ENCODE measurements at places on chromosomes 1 and 21. TPM values are rescaled to one million over a fixed set of nuclear protein-coding genes. Genes with fewer than 3 reads are reported as not detected.

- no peak overlapping the region for H3K4me3 ChIP-seq
- no peak overlapping the region for H3K27ac ChIP-seq
- peaks cover 26% of the 10 kb centered on the region for H3K27me3 ChIP-seq
- peaks cover 14% of the 10 kb centered on the region for H3K4me1 ChIP-seq
Measured at GRCh38 chr21:41071258-41072171, 96.4 kb upstream of the BACE2 start.

GRCh38 chr1:32204943-32205361 lies 519 bp upstream of the IQCC start:
- H3K27me3 ChIP-seq = no peaks in the 10 kb centered on the region
- no peak for DNase-seq
- H3K4me1 ChIP-seq = peaks cover 80% of the 10 kb centered on the region
- H3K27ac ChIP-seq = peak overlapping the region; percentile 24
- peaks cover 31% of the 10 kb centered on the region for H3K36me3 ChIP-seq

Gene KCNQ4
- total RNA-seq = 0.27 TPM

DNA sequence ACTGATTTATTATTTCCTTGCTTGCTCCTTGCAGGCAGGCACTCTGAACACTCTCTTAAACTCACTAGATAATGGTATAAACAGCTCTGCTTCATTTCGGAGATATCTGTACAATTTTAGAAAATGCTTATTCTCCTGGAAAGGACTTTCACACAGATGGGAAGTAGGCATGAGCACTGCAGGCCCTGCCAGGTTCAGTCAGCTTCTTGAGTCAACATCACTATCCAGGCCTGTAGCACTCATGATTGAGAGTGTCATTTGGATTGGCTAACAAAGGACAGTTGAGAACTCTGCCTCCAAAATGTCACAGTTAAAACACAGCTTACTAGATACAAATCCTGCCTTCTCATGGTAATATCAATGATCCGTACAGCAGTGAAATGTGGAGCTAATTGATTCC lies 181.9 kb downstream of the CYYR1 start:
- H3K27ac ChIP-seq = no peak overlapping the region
- no peaks in the 10 kb centered on the region for H3K36me3 ChIP-seq
- no peaks in the 10 kb centered on the region for H3K27me3 ChIP-seq
- no peak for DNase-seq
- no peaks in the 10 kb centered on the region for H3K4me1 ChIP-seq
- no peak overlapping the region for H3K4me3 ChIP-seq

Gene KLF18
- not detected for total RNA-seq

DNA sequence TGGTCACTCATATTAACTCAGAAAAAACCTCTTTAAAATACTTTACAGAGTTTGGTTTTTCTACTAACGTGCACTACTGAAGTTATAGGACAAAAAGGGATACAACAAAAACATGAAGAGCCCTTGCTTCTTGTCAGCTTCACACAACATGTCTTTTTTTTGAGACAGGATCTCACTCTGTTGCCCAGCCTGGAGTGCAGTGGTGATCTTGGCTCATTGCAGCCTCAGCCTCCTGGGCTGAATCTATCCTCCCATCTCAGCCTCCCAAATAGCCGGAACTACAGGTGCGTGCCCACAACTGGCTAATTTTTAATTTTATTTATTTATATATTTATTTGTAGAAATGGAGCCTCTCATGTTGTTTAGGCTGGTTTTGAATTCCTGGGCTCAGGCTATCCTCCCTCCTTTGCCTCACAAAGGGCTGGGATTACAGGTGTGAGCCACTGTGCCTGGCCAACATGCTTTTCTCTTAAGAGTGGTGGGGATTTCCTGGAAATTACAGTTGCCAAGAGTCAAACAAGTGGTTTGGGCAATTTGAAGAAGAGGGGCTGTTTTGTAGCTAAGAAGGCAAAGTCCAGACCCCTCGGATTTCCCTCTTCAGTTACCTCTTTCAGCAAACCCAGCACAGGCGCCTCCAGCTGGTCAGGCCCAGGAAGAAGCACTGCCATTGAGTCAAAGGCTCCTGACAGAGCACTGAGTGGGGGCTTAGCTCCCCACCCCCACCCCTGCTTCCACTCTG lies 6.4 kb upstream of the SMPDL3B start:
- no peak overlapping the region for H3K27ac ChIP-seq
- H3K4me1 ChIP-seq = peaks cover 10% of the 10 kb centered on the region
- peaks cover 4% of the 10 kb centered on the region for H3K27me3 ChIP-seq
- no peak for DNase-seq
- no peaks in the 10 kb centered on the region for H3K36me3 ChIP-seq

- H3K4me1 ChIP-seq = no peaks in the 10 kb centered on the region
- H3K4me3 ChIP-seq = no peak overlapping the region
- peaks cover 21% of the 10 kb centered on the region for H3K27me3 ChIP-seq
- no peaks in the 10 kb centered on the region for H3K36me3 ChIP-seq
Measured at GRCh38 chr21:38487901-38488639, 10.2 kb downstream of the ERG start.

Gene ERVH48-1
- total RNA-seq = not detected

GRCh38 chr21:31886915-31887314 lies 14.1 kb downstream of the HUNK start:
- no peak for DNase-seq
- no peak overlapping the region for H3K27ac ChIP-seq
- no peaks in the 10 kb centered on the region for H3K36me3 ChIP-seq
- no peaks in the 10 kb centered on the region for H3K4me1 ChIP-seq
- H3K4me3 ChIP-seq = no peak overlapping the region

Gene GREM2
- not detected for total RNA-seq

Gene PLCH2
- total RNA-seq = 6.1 TPM

- H3K4me3 ChIP-seq = no peak overlapping the region
- DNase-seq = no peak
- H3K27ac ChIP-seq = no peak overlapping the region
- H3K36me3 ChIP-seq = no peaks in the 10 kb centered on the region
- H3K4me1 ChIP-seq = no peaks in the 10 kb centered on the region
Measured at GRCh38 chr1:39144924-39145323, 59.6 kb upstream of the MACF1 start.

DNA sequence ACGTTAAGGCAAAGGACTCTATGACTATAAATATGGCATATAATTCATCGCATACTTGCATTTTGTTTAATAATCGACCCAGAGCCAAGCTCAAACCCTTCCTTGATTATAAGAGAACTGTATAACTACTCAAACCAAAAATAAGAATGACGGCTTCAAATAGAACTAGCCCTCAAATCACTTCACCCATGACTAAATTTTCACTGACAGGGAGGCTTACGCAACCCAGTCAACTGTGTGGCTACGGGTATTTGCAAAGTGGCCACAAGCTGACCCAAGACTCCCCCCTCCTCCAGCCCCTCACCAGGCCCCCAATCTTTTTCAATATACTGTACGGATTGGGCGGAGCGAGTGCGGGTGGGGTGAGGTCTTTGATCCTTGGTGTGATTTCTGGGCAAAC lies 268.3 kb downstream of the ASTN1 start:
- H3K4me1 ChIP-seq = peaks cover 6% of the 10 kb centered on the region
- H3K36me3 ChIP-seq = no peaks in the 10 kb centered on the region

Gene BLACAT1
- total RNA-seq = not detected

DNA sequence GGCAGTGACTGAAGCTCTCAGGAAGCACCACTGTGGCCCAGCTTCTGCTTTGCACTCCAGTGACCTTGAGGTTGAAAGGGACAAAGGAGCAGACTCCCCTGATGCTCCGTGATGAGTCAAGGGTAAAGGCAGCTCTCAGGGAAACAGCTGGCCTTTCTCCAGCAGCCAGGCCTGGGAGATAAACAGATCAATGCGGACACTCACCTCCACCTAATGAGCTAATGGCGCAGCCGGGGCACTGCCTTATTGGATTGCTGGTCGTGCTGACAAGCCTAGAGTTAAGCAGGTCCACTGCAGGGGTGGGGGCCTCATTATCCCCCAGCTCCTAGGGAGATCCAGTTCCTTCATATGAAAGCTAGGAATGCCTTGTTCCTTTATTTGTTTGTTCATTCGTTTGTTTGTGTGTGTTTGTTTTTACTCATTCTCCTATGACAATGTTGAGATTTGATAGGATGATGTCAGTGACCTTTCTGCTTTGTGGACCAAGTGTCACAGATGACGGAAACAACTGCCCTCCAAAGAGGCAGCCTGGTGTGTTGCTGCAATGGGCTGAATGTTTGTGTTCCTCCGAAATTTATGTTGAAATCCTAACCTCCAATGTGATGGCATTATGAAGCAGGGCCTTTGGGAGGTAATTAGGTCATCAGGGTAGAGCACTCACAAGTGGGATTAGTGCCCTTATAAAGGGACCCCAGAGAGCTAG lies 141.4 kb upstream of the BEND5 start:
- no peaks in the 10 kb centered on the region for H3K27me3 ChIP-seq
- H3K36me3 ChIP-seq = no peaks in the 10 kb centered on the region
- no peak for DNase-seq
- H3K27ac ChIP-seq = no peak overlapping the region
- peaks cover 7% of the 10 kb centered on the region for H3K4me1 ChIP-seq

- H3K27ac ChIP-seq = no peak overlapping the region
- peaks cover 24% of the 10 kb centered on the region for H3K27me3 ChIP-seq
- peak; percentile 81 for DNase-seq
- no peaks in the 10 kb centered on the region for H3K36me3 ChIP-seq
- no peak overlapping the region for H3K4me3 ChIP-seq
- H3K4me1 ChIP-seq = peaks cover 27% of the 10 kb centered on the region
Measured at GRCh38 chr1:26363549-26364448, 8.8 kb downstream of the ZNF683 start.

DNA sequence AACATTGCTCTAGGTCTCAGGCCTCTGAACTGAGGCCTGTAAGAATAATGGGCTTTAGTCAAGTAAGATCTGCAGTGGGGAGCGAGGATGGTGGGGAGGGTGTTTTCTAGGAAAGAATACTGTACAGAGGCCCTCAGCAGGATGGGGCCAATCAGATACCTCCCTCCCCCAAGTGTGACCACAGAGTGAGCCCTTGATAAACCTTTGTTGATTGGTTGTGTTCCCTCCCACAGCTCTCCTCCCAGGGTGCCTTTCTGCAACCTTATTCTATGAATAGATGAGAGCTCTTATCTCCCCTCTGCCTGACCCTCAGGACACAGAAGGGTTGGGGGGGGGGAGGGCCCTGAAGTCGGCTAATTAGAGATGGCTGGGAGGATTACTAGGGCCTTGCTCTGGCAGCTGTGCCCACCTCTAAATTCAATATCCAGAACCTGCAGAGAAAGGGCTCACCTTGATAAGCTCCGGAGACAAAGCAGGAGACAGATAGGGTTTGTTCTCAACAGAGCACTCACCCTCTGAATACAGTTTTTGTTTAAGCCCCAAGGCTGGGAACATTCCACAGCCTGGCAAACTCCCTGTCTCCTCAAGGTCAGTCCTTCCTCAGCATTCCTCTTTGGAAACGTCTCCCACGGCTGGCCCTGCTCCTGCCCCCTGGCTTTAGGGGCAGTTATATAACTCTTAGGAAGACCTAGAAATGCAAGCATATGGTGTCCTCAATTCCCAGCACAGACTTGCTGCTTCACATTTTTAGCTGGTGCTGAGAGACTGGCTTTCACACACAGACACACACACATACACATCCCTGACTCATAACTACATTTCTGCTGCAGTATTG lies 42.9 kb downstream of the ATP1A1 start:
- peaks cover 28% of the 10 kb centered on the region for H3K4me1 ChIP-seq
- no peak overlapping the region for H3K27ac ChIP-seq
- no peaks in the 10 kb centered on the region for H3K27me3 ChIP-seq

DNA sequence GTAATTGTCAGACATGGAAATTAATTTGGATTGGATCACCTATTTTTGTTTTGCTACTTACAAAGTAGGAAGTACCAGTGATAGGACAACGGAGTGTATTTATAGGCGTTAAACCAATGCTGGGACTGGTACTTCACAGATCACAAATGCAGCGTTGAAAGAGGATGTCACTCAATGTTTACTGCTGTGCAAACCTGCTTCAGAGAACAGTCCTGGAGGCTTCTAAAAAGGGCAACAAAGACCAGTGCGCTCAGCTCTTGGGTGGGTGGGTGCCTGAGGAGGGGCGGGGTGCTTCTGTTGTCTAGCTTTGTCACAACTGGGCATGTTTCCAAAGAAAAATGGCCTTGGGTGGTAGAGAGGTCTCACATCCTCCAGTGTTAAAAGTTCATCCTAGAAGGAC lies 2.1 kb downstream of the C1orf21 start:
- no peak overlapping the region for H3K27ac ChIP-seq
- peaks cover 30% of the 10 kb centered on the region for H3K27me3 ChIP-seq
- H3K36me3 ChIP-seq = no peaks in the 10 kb centered on the region
- peaks cover 21% of the 10 kb centered on the region for H3K4me1 ChIP-seq

GRCh38 chr1:6507037-6507428 lies 15.6 kb upstream of the PLEKHG5 start:
- no peak overlapping the region for H3K27ac ChIP-seq
- H3K36me3 ChIP-seq = no peaks in the 10 kb centered on the region
- no peak for DNase-seq
- H3K4me3 ChIP-seq = no peak overlapping the region

GRCh38 chr1:23544444-23545389 lies 13.7 kb upstream of the E2F2 start:
- peak; percentile 55 for DNase-seq
- no peaks in the 10 kb centered on the region for H3K36me3 ChIP-seq
- peaks cover 34% of the 10 kb centered on the region for H3K4me1 ChIP-seq
- no peak overlapping the region for H3K4me3 ChIP-seq

Gene RAP1GAP
- 0.54 TPM for total RNA-seq

Gene TSPAN1
- not detected for total RNA-seq

Gene S100A2
- total RNA-seq = 2.0 TPM

GRCh38 chr1:55181666-55182065 lies 33.5 kb downstream of the USP24 start:
- H3K4me1 ChIP-seq = peaks cover 55% of the 10 kb centered on the region
- H3K27ac ChIP-seq = no peak overlapping the region
- no peaks in the 10 kb centered on the region for H3K27me3 ChIP-seq
- peaks cover 58% of the 10 kb centered on the region for H3K36me3 ChIP-seq
- no peak overlapping the region for H3K4me3 ChIP-seq

DNA sequence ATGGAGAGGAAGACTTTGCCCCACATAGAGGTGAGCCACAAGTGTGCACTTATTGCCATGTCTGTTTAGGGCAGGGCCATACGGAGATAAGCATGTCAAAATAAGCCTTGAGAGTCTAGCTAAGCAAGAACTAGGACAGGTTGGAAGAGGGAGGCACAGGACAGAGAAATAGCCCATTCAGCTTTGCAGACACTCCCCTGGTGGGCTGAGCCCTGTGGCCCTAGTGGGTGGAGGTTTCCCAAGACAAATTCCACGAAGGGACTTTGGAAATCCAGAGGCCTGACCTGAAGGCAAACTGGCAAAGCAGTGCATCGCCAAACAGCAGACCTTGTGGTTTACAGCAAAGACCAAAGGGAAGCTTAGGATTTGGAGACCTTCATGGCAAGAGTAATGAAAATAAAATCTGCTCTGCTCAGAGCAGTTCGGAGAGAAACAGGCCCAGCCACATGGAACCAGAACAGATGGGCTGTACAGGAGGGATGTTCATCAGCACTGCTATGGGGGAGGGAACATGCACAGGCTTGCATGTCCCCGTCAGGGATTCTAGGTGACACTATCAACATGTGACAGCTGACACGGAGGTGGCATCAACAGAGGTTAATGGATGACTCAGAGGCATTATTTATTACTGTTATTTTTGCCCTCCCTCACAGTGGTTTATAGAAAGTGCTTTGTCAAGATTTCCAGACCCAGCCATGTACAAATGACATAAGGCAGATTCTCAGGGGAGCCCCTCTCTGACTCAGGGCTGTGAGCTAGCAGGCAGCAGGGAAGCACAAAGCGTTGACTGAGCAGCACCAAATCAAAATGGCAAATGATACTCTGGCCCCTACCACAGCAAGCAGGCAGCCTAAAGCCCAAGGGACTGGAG lies 90.1 kb upstream of the IRF2BP2 start:
- no peak overlapping the region for H3K4me3 ChIP-seq
- peaks cover 8% of the 10 kb centered on the region for H3K4me1 ChIP-seq
- no peak for DNase-seq
- H3K27ac ChIP-seq = peak overlapping the region; percentile 5
- no peaks in the 10 kb centered on the region for H3K36me3 ChIP-seq
